ENCODE measurements at places on chromosomes 5 and 9. TPM values are rescaled to one million over a fixed set of nuclear protein-coding genes. Genes with fewer than 3 reads are reported as not detected.
A peak's percentile ranks its signal among the peaks of the same experiment; 100 is the strongest.

DNA sequence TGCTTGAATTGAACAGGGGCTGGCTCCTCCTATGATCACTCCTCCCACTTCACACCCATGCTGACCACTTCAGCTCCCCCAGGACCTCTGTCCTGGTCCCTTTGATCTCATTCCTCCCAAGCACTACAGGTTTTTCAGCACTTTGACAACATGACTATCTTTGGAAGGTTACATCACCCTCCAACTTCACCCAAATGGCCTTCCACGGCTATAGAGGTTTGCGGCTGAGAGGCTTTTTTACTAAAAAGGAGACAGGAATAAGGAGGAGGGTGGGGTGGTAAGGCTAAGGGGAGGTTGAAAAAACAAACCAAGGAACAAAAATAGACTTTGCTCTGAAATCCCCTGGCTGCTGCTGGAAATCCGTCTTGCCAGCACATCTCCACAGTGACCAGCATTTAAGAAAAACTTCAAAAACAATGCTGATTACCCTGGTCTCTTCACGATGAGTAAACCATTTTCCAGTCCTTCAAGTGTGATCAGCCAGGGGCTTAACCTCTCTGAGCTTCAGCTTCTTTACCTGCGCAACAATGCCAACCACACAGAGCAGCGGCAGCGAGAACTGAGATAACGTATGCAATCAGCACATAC lies 102.7 kb downstream of the DPYSL3 start:
- no peak for DNase-seq

Gene PCA3
- polyA plus RNA-seq, result 0.96 TPM

DNA sequence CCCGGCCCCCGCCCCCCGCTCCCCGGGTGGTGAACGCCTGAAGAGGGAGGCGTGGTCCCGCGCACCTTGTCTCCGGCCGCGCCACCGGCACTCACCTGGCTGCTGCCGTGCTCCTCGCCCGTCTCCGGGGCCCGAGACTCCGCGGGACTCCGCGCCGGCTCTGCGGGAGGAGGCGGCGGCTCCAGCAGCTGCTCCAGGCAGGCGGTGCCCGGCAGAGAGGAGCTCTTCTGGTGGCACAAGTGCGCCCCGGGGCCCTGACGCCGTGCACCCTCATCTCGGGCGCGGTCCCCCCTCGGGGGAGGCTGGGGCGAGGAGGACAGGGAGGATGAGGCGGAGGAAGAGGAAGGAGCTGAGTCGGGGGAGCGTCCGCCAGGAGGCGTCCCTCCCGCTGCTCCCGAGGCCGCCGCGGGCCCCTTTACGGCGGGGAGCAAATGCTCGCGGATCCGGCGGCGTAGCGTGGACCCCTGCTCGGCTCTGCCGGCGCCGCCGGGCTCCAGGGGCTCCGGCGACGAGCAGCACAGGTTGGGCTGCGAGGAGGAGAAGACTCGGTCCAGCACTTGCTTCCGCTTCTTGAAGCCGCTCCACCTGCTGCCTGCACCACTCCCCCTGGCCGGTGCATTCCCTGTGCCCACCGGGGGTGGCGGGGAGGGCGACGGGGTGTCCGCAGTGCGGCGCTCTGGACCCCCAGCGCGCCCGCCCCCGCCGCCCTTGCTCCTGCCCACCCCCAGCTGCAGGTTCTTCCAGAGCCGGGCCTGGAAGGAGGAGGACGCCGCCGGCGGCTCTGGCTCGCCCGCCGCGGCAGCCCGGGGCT lies 928 bp downstream of the MCTP1 start:
- DNase-seq, result peak; percentile 13

Gene CDO1
- polyA plus RNA-seq, result 22.9 TPM

DNA sequence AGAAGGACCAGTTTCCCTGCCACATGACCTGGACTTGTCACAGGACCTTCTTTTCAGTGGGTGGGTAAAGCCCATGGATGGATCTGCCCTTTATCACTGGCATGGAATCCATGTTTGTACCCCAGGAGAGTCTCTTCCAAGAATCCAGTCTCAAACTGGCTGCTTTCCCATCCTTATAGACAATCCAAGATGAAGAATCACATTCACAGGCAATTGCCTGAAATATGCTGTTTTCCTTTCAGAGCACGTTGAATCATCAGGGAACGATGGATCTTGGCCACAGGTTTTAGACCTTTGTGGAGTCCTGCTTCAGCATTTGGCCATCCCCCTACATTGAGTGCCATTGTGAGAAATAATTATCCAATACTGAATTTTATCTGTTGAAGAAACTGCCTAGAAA lies 319.8 kb downstream of the ASTN2 start:
- no peak for DNase-seq

Gene ECSCR
- polyA plus RNA-seq, result 21.9 TPM

- DNase-seq, result no peak
These were observed 1.2 kb downstream of the TEK start for GRCh38 chr9:27110181-27110580.

DNA sequence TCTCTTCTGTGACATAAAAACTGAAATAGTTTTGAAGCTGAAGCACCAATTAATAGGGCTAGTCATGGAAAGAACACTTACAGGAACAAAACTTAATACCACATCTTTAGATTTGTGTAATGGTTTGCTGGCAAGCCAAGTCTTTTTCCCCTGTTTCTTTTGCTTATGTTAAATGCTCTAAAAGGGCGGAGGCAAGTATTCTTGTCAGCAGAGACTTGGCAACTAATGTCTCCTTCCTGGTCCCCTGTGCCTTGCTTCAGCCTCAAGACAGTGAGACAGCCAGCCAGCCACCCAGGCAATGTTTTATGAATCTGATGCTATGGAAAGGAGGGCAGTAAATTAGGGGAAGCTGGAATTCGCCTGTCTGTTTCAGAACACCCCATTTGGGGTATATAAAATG lies 45.7 kb downstream of the PRRC1 start:
- DNase-seq, result no peak

All from left kidney (tissue), 8 donors.